Stimulated activated CD4-positive, alpha-beta T cell treated with anti-CD3 and anti-CD28 coated beads, TNF-alpha, amount 100 ng/mL, for 1 hour (primary cell): ENCODE measurements at places on chromosomes 1 and 21.
A peak's percentile ranks its signal among the peaks of the same experiment; 100 is the strongest.

GRCh38 chr1:33819290-33819912 lies 44.5 kb upstream of the HMGB4 start:
- DNase-seq = no peak

DNA sequence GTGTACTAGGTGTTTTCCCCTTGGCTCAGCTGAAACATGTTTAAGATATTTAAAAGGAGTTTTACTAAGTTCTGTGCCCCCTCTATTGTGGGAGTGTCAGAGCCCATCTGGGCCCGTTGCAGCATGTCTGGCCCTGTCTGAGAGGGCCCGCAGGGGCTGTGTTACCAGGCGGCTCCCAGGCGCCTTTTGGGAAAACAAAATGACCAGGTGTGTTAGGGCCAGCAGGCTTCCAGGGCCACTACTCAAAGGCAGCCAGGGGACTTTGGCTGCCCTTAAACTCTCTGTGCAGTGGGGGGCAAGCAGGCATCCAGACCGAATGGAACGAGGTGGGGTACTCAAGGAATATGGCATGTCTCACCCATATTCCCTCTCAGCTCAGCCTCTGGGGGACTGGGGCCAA lies 111.7 kb downstream of the KCNN3 start:
- no peak for DNase-seq

DNA sequence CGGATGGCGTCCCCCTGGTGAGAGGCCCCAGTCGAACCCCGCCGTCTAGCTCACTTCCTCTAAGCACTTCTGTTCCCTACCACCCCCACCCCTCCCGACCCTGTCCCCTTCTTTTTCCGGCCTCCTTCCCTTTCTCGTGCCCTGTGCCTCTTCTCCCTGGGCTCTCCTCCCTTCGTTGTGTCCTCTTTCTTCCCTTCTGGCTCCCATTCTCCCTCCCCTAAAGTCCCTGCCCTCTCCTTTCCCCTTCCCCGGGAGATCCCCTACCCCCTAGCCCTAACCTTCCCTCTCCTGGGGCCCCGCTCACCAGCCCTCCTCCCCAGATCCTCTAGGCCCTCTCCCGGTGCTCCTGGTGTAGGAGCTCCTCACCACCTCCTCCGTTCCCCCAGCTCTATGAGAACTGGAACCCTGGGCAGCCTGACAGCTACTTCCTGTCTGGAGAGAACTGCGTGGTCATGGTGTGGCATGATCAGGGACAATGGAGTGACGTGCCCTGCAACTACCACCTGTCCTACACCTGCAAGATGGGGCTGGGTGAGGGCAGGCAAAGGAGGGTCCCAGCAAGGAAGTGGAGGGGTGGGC lies 15.9 kb downstream of the BCAN start:
- DNase-seq = no peak

- no peak for DNase-seq
Observed at GRCh38 chr1:183394435-183394834, 23.7 kb downstream of the NMNAT2 start.

- no peak for DNase-seq
Observed at GRCh38 chr1:20634065-20634593, 871 bp downstream of the PINK1 start.

DNA sequence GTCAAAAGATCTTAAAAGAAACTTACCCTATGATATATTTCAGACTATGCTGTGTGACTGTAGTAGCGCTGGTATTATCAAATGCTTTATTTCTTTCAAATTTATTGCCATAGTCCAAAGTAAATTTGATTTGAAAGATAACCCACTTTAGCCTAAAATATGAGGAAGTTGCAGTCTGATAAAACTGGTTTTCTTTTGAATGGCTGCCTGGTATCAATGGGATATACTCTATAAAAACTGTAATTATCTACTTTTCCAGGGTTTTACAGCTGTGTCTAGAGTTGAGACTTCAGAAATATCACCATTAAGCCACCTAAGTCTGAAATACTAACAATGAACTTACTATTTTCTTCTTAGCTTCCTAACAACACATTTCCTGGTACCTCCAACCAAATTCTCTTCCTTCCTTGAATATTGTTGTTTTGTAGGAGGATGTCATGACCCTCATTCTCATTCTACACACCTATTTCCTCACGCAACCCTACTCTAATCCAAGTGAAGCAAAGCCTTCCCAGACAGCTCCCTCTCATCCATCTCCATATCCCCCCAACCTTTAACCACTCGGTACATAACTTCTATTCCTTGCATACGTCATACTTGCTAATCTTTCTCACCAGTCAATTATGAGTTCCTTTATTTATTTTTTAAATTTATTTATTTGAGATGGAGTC lies 17.0 kb downstream of the KDM5B start:
- DNase-seq = no peak

GRCh38 chr1:53266038-53266437 lies 27.7 kb upstream of the MAGOH start:
- no peak for DNase-seq

- DNase-seq = no peak
Observed at GRCh38 chr1:83967336-83967735, 31.6 kb downstream of the TTLL7 start.

GRCh38 chr21:28539623-28539988 lies 453.1 kb downstream of the LTN1 start:
- no peak for DNase-seq

- no peak for DNase-seq
Observed at GRCh38 chr21:36059823-36060158, 535 bp downstream of the SETD4 start.

DNA sequence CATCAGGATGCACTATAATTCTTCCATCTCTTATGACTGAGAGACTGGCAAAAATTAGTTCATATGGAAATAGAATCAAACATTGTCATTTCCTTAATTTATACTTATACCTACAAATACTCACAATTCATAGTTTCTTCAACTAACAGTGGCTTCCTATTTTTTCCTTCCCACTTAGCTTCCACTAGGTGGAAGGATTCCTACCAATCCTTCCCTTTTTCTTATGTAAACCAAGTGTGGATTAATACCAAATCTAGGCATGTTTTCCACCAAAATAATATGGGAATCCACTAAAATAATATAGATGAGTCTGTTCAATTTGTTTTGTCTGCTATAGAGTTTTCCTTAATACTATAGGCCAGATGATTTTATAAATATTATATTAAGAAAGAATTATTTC lies 1537.1 kb downstream of the PLA2G4A start:
- no peak for DNase-seq

- no peak for DNase-seq
Observed at GRCh38 chr1:101283443-101283842, 46.6 kb downstream of the S1PR1 start.

- no peak for DNase-seq
Observed at GRCh38 chr1:91850708-91851107, 35.2 kb downstream of the TGFBR3 start.

- DNase-seq = no peak
Observed at GRCh38 chr21:39054066-39054465, 129.2 kb downstream of the PSMG1 start.

DNA sequence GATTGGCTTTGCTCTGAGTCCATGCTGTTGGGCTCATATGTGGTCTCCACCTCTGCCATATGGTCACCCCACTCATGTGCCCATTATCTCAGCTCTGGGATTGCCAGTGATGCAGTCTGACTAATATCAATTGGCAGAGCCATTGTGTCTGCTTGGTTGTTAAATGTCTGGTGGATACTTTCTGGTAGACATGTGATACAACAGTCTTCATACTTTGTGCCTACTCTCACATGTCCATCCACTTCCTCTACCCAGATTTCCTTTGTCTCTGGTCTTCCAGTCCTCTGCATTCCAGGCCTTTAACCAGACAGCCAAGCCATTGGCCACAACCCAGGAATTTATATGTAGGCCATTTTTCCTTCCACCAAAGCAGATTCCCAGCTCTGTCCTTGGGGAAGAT lies 30.8 kb upstream of the DIPK1A start:
- DNase-seq = no peak

DNA sequence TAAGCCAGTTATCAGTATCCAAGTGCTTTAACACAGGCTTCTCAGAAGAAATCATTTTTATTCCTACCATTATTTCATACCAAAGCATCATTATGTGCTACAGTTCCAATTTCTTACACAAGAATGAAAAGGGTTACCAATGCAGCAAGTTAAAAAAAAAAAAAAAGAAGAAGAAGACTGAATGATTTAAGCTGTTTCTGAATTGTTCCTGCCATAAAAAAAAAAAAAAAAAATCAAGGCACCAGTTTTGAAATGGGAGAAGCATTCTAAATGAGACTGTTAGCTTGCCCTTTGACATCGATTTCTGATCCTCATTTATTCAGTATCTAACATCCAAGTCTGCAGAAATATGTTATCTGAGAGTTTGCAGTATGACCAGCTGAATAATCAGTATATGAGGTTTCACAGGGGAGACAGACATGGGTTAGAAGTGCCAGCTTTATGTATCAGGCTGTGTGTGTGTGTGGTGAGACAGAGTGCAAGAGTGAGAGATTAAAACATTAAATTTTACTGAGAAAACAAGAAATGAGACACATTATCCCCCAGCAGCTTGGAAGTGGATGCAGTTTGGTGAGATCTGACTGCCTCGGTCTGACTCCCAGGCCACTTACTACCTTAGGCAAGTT lies 105.8 kb downstream of the COLGALT2 start:
- DNase-seq = no peak

DNA sequence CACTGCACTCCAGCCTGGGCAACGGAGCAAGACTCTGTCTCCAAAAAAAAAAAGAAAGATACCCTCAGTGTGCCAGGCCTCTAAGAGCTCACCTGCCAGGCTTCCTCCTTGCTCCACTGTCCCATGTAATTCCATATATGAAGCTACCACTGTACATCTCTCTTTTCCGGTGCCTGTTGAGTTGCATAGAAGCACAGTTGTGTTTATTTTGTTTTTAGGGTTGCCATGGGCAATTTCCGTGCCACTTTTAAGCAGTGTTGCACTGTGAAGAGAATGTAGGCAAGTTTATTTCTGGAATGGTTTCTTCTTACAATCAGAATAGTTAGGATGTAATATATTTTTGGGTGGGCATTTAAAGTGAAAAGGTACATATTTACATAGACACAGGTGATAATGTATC lies 23.3 kb downstream of the MR1 start:
- DNase-seq = no peak

DNA sequence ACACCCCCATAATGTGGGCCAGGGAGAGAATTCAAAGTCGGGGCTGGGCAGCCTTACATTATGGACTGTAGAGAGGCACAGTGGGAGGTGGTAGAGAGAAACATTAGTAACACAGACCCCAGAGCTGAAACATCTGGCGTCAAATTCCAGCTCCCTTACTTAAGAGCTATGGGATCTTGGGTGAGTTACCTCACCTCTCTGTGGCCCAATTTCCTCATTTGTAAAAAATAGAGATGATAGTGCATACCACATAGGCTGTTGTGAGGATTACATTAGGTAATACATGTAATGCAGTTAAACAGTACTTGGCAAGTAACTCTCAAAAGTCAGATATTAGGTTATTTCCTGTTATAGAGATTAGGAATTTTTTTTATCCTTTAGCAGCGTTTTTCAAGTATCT lies 160.5 kb upstream of the KIAA0040 start:
- no peak for DNase-seq

DNA sequence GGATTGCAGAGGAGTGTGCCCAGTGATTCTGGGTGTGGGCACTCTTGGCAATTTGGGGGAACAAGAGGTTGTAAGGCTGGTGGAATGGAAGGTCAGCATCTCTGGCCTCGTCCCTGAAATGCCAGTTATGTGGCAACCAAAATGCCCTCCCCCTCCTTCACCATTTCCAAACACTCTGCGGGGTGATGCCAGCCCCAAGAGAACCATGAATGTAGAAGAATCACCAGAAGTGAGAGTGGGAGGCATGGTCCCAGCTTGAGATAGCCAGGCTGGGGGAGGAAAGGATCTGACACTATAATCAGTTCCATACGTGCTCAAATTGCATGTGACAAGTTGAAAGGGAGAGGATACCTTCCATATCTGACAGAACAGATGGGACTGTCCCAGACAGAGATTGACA lies 88.7 kb upstream of the EDN2 start:
- DNase-seq = no peak

GRCh38 chr1:186559601-186560116 lies 98.7 kb upstream of the PDC start:
- no peak for DNase-seq

DNA sequence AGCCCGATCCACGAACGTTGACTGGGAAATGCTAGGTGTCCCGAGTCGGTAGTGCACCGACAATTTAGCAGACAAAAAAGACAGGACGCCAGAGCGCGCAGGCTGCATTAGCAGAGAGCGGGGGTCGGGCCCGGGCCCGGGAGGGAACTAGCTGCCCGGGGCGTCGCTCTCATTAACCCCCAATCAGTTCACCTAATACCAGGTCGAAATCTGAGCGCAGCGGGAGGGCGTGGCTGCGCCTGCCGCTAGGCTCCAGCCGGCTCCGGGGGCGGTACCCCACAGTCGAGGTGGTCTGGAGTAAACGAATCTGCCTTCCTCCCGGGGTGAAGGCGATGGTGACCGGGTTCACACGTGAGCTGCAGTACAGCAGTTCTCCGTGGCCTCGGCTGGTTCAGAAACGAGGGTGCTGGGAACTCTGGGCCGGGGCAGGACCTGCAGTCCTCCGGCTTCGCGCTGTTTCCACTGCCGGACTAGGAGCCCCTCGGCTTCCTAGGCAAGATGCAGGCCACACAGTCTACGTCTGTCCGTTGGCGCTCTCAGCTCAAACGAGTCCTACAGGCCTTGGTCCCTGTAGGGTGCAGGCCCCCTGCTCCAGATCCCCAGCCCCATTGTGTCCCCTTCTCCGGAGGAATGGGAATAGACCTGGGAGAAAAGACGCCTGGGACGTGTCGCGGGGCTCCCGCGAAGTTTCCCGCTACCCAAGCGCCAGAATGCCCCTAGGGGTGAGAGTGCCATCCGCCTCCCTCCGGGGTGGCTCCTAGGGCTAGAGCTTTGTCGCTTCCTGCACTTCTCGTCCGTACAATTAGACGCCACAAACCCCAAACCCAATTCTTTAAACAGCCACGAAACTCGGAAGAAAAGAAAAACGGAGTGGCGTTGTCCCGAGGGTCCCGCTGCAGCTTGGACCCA lies 2.0 kb downstream of the GFI1 start:
- peak; percentile 62 for DNase-seq

- no peak for DNase-seq
Observed at GRCh38 chr1:231369282-231369681, 31.2 kb downstream of the SPRTN start.

DNA sequence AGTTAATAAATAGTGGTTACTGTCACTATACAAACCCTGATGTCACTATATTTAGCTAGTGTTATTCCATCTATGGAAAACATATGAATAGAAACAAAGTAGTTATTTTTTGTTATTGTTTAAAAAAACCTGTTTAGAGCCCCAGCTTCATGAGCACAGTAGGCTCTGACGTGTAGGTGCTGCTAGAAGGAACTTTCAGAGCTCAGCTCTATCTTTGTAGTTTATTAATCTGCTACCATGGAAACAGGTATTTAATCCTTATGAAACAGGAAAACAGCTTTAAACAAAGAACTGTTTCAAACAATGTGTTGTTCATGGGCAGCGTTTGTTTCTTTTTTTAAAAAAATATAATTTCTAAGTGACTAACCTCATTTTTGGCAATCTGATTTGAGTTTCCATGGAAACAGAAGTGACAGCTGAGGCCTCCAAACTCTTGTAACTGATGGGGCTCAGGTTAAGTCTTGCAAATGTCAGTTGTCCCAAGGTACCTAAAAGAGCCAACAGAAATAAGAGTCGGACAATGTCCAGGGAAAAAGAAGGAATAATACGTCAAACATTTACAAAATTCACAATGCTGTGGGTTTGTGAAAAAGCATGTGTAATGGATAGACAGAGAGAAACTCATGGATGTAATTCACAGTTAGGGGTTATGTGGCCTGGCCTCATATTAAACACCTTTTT lies 162.0 kb upstream of the C21orf91 start:
- no peak for DNase-seq
